ENCODE measurements at places on chromosomes 2 and 18.

- DNase-seq, result no peak
Observed at GRCh38 chr18:8791171-8791651, 85.9 kb downstream of the MTCL1 start.

GRCh38 chr2:88180605-88181240, 10.6 kb downstream of the THNSL2 start:
- DNase-seq, result no peak

DNA sequence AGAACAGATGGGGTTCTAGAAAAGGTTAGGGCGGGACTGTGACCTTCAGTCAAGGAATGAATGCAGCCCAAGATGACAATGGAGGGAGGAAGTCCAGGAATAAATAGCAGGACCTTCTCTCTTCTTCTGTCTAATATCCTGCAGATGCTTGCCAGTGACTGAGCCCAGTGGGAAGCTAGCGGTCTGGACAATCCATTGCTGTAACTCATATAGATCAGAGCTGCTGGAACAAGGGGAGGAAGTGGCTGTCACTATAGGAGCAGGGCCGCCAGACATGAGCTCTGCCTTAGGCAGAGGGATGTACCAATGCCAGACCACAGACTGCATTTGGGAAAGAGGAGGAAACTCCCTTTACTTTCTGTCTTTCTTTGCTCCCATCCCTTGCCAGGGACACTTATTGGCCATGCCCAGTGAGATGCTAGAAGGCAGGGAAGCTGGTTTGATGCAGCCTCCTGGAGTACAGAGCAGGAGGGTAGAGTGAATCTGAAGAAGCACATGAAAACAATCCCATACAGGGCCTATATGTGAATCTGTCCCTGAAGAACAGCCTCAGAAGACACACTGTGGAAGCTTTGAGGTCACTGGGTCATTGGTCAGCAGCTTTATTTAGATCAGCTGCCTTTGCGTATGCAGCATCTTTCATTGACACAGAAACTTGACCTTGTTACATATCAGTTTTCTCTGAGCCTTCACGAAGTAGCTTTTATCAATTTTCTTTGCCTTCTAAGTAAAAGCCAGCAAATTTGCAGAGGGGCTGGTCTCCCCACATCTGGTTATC, 65.4 kb downstream of the CCDC85A start:
- no peak for DNase-seq

DNA sequence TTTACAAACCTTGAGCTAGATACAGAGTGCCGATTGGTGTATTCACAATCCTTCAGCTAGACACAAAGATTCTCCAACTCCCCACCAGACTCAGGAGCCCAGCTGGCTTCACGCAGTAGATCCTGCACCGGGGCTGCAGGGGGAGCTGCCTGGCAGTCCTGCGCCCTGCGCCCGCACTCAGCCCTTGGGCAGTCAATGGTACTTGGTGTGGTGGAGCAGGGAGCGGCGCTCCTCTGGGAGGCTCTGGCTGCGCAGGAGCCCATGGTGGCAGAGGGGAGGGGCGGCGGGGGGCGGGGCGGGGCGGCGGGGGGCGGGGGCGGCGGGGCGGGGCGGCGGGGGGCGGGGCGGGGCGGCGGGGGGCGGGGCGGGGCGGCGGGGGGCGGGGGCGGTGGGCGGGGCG, 923.4 kb downstream of the SOCS6 start:
- no peak for DNase-seq

- no peak for DNase-seq
Observed at GRCh38 chr2:120526997-120527945, 181.3 kb downstream of the INHBB start.

- DNase-seq, result no peak
Observed at GRCh38 chr2:46134531-46135227, 162.5 kb upstream of the EPAS1 start.

GRCh38 chr2:227472265-227473121, 537 bp downstream of the AGFG1 start:
- peak; percentile 43 for DNase-seq
